CD4-positive, alpha-beta T cell treated with Interferon alpha-2 for 1 hour (primary cell): ENCODE measurements at places on chromosomes 6 and 20.

- peak; percentile 29 for DNase-seq
Measured at GRCh38 chr20:1286267-1287024, 20.4 kb downstream of the SNPH start.

DNA sequence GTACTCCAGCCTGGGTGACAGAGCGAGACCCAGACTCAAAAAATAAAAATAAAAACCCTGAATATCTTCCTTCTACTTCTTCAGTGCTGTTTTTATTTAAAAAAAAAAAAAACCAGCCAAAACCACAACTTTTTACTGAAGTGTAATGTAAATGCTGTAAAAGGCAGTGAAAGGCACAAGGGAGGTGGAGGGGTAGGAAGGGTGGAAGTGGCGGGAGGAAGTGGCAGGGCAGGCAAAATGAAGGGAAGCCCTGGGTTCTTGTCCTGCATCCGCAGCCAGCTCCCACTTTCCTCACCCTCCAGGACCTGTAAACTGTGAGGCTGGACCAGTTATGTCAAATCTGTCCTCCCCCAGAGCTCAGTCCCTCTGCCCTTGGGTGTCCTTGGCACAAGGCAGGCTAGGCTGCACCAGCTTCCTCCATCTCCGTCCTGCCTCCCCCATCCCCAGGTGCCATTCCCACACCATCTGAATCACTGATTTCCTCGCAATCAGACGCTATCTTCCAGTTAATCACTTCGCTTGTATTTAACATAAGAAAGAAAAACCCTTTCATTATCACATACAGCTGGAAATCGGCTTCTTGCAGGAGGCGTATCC, 13.7 kb upstream of the PANK2 start:
- no peak for DNase-seq

GRCh38 chr6:125791151-125791819, 525 bp downstream of the NCOA7 start:
- peak; percentile 49 for DNase-seq

- peak; percentile 15 for DNase-seq
Measured at GRCh38 chr6:18179770-18180356, 24.6 kb downstream of the KDM1B start.

DNA sequence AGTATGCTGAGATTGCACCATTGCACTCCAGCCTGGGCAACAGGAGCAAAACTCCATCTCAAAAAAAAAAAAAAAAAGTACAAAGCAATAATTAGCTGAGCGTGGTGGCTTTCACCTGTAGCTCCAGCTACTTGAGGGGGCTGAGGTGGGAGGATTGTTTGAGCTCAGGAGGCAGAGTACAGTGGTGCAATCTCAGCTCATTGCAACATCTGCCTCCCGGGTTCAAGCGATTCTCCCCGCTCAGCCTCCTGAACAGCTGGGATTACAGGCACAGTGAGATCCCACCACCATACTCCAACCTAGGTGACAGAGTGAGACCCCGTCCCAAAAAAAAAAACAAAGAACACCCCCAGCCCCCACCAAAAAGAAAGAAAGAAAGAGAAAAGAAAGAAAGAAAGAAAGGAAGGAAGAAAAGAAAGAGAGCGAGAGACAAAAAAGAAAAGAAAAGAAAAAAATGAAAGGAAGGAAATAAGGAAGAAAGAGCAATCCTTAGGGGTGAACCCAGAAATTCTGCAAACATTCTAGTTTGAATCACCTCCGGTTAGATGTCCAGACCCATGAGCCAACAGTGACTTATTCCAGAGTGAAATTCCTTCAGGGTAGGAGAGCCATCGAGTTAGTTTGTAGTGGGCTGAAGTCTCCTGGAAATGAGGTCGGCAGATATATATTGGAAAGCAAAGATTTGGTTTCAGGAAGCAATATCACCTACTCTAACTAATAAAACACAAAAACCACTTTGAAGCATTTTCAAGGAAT, 3.2 kb upstream of the RIPOR3 start:
- DNase-seq = no peak

DNA sequence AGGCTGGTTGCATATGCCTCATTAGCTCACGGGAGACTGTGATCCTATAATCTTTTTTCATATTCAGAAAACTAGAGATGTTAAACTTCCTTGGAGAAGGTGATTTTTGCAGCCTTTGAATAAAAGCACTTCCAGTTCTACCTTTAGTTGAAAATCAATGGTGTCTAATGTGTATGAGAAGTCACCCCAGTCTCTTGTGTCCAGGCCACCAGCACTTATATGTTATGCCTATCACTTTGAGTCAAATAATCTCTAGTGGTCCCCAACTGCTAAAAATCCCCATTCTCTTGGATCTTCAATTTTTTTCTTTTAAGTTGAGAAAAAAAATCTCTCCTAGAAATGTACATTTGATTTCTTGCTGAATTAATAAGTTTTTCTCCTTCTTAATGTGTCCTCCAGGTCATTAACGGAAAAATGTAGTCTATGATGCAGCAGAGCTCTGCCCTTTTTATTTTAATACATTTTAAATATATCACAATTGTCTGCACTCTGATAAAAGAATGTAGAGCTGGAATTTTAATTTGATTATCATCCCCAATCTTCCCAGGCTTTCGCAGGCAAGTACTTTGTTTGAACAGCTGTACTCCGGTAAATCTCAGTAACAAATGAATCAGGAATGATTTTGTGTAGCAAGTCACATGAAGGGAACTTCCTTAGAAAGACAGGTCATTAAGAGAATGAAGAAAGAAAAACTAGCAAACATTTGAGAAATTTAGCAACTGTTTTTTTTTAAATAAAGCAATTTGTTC, 147.0 kb downstream of the SOX4 start:
- no peak for DNase-seq

DNA sequence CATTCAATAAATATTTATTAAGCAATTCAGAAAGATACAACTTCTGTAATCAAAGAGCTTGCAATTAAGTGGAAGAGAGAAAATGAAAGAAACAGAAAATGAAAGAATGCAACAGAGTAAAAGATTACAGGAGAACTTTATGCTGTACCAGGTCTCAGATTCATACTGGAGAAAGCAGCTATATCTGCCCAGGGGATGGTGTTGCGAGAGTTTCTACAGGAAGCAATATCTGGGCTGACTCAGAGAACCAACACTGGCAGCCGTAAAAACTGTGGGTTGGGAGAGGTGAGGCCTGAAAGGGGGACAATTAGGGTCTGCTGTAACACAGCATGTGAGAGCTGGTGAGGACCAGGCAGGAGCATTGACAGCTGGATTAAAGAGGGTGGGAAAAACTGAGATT, 256.7 kb upstream of the TCF21 start:
- DNase-seq = no peak

DNA sequence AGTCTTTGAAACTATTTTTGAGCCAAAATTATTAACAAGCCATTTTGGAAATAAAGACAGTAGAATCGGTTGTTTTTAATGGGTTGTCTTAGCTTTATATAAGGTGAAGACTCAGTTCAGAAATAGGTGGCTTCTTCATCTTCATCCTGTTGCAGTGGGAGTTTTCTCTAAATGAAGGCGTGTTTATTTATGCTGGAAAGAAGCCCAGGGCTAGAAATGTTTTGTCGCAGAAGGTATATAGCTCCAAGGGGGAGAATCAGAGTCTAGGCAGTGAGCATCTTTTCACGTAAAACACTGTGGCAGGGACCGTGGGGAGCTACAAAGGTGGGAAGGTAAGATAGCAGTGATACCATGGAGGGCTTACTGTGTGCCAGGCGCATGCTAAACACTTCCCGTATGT, 34.3 kb downstream of the FARS2 start:
- no peak for DNase-seq

DNA sequence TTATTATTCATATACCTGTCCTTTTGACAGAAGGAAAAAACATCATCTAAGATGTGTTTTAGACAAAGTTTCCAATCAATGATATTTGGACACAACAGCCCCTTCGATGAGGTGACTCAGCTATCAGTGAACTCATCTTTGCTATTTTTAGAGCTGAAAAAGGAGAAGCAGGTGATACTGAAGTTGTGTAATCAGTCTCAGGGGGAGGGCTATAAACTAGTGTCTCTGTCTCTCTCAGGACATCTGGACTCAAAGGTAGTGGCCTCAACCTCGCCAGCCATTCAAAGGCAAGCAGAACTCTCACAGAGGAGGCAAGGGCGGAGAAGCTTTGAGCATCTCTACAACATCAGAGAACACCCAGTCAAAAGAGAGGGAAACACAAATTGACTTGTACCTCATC, 135.4 kb downstream of the BFSP1 start:
- no peak for DNase-seq

- DNase-seq = no peak
Measured at GRCh38 chr20:38799203-38799602, 6.3 kb upstream of the PPP1R16B start.

- no peak for DNase-seq
Measured at GRCh38 chr20:10559266-10559665, 114.5 kb downstream of the JAG1 start.

DNA sequence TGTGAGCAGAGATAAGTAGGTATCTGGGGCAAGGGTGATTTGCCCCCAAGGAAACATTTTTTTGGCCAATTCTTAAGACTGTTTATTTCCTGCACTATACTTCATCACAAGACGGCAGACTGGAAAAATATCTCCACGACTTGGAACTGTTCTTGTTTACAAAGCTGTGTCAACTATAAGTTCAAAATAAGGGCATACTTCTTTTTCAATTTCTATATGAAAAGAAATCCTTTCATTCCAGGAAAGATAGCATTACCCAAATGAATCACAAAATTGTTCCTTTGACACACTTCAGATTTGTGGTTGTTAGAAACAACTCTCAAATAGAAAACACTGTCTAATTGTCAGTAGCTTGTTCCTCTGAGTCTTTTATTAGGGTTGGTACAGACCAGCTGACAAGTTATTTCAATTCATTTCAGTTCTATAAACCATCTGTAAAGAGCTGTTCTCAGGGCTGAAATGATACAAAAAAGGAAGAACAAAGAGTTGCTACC, 212.9 kb upstream of the PRDM1 start:
- DNase-seq = no peak

DNA sequence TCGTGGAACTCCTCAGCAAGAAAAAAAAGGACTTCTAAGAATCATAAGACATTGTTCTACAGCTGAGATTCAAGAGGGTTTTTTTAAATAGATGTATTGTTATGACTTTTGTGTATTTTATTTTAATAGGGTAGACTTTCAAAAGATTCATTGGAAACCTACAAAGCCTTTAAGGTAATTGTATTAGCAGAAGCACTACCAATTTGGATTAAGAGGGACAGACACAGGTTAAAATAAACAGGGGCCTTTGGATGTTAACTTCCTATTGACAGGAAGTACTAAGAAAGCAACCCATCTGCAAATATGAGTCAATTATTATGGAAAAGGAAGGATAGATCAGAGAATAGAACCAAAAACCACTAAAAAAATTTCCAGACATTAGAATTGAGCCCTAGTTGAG, 153.5 kb downstream of the HDGFL1 start:
- DNase-seq = no peak

- no peak for DNase-seq
Measured at GRCh38 chr20:18288749-18289267, 481 bp downstream of the ZNF133 start.

DNA sequence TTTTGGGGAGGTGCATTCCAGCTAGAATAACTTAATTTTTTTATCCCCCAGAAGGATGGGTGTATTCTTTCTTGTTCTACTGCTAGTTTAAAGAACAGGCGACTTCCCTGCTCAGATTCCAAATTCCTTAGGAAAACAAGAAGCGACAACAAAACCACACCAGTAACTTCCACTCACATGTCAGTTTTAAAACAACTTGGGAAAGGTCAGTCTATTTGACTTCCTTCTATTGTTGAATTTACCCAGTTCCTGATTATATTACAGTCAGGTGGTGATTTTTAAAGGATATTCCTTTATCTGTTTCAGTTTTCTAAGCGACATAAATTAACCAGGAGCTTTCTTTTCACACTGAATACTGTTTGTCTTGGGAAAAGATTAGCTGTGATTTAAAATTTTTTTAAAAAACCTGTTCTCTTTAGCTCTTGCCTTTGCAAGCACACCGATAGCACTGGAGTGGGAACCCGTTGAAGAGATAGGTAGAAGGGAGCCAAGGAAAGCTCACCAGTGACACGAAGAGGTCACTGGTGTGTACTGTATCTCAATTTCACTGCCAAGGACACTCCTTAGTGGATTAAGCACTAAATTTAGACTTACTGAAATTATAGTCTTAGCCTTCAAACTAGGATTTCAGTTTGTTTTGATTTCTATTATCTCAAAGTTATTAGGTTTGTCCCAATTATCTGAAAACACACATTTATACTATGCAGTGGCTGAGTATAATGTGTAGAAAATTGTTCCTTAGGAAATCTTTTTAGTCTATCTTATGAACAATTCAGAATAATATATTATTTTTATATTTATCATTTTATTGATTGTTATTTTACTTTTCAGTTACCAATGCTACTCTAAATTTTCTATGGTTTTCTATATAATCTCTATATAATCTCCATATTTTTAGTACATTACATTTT, 22.3 kb downstream of the MARCKS start:
- DNase-seq = peak; percentile 19

- DNase-seq = no peak
Measured at GRCh38 chr6:19663479-19663878, 173.7 kb upstream of the ID4 start.

DNA sequence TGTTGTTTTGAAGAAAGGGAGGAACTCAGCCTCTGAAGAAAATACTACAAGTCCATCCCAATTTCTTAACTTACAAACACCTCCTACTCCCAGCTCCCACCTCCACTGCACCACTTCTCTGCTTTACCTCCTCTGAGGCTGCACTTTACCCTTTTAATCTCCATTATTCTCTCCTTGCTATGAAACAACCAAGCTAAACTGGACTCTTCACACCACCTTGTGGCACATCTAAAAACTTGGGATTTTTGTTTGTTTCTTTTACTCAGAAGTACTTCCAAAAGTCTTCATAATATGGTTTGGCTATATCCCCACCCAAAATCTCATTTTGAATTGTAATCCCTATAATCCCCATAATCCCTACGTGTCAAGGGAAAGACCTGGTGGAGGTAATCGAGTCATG, 142.2 kb downstream of the MOXD1 start:
- no peak for DNase-seq

- no peak for DNase-seq
Measured at GRCh38 chr6:36610041-36610955, 16.1 kb downstream of the SRSF3 start.

DNA sequence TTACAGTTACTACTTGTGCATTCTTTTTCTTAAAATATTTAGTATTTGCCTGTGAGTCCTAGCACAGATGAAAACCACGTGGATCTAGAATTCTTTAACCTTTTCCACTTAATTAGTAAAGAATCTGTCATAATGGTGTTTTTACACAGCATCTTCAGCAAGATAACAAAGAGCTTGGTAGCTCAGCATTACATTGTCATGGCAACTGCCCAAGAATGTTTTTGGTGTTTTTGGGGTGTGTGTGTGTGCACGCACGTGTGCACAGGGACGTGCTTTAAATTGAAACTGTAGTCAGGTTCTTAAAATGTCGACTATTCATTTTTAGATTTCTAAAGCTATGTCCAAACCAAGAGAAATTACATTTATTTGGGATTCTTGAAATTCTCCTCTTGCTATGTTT, 108.0 kb downstream of the FIG4 start:
- DNase-seq = no peak

DNA sequence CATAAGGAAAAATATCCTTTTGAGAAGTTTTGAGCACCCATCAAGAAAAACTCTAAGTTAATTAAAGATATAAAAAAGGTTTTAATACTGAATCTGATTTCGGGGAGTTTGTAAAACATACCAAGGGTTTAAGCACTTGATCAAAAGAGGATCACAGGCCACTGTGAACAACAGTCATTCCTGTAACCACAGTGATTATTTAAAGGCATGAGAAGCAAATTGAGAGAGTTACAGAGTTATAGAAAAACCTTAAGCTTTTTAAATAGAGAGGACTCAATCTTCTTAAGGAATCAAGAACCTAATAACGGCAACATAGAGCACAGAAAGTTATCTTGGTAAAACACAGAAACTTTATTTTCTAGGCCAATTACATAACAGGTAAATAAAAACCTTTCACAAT, 831.6 kb downstream of the C6orf118 start:
- no peak for DNase-seq
